ENCODE measurements at places on chromosomes 2 and 18.

DNA sequence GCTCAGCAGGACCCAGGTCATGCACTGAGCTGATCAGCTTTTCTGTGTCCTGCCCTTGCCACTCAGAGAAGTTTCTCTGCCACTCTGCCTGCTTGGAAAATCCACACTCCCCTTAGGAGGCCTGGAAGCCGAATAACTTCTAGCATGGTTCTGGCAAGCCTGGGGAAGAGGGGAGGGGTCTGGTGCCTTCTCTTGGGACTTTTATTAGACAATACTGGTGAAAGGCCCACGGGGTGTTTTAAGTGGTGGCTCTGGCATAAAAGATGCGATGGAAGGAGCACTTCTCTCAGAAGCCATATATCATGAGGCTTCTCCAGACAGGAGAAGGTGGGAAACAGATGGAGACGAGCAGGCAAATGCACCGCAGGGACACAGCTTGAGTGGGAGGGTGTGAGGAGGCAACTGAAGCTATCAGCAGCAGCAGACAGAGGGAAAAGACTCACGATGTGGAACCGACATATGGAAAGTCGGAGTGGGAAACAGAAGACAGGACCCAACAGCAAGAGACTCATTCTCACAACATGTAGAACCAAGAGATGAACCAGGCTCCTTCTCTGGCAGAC, 141.8 kb upstream of the CTNNA2 start:
- no peak for DNase-seq

DNA sequence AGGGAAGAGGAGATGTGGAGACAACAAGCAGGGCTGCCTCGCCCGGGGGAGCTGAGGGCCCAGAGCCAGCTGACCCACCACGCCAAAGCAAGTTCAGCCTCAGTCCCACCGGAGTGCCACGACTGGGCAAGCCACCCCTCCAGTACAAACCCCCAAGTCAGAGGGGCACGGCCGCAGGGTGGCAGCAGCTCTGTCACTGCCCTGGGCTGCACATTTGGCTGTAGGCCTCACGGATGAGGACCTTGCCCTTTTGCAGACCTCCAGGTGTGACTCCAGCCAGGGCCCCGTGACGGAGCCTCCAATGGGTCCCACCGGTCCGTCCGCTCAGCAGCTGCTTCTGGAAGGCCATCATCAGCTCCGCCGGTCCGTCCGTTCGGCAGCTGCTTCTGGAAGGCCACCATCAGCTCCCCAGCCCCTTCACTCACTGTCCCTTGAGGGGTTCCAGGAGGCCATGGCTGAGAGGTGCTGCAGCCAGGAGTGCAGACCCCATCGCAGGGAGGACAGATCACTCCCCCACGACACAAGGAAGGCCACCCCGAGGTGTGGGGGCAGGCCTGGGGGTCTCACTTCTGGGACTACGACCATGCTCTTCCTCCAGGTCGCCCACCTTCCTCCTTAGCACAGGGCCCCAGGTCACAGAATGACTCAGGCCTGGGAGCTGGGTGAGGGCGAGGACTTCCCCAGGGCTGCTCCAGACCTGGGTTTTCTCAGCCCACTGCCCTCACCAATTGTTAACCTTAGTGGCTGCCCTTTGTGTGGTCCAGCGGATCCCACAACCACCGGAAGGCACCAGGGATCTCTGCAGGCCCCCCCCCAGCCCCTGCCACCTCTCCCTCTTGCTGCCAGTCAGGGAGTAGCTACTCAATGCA, 24.6 kb upstream of the STK25 start:
- DNase-seq = no peak

- DNase-seq = no peak
Measured at GRCh38 chr18:78169174-78169864, 810.3 kb upstream of the SALL3 start.

DNA sequence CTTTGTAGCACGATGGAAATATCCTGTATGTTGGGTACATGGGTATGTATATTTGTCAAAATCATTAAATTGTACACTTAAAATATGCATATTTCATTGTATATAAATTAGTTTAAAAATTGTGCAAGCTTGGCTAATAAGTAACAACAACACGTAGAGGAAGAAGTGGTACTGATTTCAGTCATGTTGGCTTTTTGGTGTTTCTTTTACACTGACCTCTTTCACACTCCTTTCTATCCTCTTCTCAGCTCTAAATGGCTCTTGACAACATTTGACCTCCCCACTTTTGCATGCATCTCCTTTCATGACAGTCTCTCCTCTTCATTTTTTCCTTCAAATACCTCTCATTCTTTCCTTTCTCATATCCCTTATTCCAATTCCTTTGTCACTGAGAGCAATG, 801.4 kb upstream of the ZEB2 start:
- no peak for DNase-seq

- no peak for DNase-seq
Measured at GRCh38 chr2:49037197-49037596, 117.1 kb downstream of the FSHR start.

DNA sequence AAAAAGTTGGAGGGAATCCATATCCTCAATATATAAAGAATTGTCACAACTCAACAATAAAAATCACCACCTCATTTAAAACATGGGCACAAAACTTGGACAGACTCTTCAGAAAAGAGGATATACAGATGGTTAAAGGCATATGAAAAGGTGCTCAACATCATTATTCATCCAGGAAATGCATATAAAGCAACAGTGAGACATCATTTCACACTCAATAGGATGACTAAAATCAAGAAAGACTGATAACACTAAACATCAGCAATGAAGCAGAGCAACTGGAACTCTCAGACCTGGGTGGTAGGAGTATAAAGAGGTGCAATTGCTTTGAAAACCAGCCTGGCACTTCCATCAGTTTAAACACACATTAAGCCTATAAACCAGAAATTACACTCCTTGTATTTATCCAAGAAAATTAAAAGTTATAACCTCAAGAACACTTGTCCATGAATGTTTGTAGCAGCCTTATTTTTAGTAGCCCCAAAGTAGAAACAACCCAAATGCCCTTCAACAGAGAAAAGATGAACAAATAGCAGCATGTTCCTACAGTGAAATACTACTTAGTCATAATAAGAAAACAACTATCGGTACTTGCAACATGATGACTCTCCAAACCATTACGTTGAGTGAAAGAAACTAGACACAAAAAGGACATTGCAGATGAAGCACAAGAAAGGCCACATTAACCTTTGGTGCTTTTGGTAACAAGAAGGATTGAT, 79.1 kb upstream of the TANC1 start:
- DNase-seq = no peak

DNA sequence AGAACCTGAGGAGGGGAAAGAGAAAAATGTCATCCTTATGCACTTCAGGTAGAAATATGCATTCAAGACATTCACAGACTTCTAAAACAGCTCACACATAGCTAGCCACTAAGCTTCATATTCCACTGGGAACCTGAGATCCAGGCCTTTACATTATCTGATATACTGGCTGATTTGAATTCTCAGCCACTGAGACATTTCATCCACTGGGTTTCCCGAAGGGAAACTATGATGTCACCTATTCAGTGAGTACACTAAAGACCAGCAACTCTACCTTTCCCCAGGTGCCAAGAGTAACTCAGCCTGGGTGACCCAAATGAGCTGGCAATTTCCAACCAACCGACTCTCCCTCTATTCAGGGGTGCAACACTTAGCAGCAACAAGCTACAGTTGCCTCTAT, 21.7 kb upstream of the SP100 start:
- DNase-seq = no peak

DNA sequence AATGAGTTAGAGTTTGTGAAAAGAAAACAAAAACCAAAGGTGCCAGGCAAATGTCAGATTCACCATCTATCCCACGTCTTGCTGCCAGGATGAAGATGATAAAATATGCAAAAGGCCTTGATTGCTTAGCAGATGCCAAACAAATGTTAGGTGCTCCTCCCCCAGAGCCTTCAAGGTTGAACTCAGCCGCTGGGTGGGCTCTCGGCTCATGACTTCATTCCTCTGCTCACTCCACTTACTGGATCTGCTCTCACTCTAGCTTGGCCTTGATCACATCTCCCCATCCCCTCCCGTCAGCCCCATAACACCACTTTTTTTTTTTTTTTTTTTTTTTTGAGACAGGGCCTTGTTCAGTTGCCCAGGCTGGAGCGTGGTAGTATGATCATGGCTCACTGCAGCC, 38.5 kb downstream of the SH2D6 start:
- no peak for DNase-seq

- DNase-seq = no peak
Measured at GRCh38 chr18:63090334-63090733, 229.2 kb downstream of the BCL2 start.

DNA sequence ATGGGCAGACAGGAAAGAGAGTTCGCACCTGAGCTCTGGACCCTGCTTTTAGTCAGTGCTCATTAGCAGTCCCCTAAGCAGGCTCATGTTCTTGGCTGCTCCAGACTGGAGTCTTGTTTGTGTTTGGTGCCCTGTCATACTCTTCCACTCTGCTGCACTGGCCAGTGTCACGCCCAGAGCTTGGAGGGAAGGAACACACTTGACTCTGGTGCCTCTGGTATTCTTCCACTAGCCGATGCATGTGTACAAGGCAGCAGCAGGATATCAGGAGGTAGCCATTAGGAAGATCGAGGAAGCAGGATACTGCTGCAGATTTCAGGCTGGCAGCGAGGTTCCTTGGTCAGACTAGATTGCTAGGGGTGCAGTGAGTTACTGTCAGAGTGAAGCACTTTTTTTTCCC, 81.4 kb upstream of the B3GNT2 start:
- no peak for DNase-seq

DNA sequence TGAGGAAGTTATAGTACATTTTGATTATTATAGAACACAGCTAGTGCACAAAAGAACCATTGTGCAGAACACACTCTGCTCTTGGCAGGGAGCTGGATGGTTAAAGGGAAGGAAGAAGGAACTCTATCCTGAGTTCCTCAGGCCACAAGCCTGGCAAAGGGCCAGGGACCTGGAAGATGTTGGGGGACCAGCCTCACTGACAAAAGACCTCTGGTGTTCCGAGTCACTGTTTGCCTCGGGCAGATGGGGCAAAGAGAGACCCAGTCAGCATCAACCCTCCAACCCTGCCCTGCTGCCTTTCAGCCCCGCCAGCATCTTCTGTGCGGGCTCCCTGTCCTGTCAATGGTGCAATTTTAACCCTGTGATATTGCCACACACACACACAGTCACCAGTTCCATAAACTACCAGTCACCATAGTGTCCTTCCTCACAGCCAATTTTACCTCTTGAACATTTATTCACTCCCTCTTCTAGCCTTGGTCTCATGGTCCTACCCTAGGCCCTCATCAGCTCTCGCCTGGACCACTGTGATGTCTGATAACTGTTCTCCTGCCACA, 21.9 kb downstream of the NEMP2 start:
- no peak for DNase-seq

GRCh38 chr2:55949613-55950012, 26.0 kb upstream of the EFEMP1 start:
- DNase-seq = no peak

GRCh38 chr2:229330952-229331351, 59.9 kb upstream of the PID1 start:
- no peak for DNase-seq

DNA sequence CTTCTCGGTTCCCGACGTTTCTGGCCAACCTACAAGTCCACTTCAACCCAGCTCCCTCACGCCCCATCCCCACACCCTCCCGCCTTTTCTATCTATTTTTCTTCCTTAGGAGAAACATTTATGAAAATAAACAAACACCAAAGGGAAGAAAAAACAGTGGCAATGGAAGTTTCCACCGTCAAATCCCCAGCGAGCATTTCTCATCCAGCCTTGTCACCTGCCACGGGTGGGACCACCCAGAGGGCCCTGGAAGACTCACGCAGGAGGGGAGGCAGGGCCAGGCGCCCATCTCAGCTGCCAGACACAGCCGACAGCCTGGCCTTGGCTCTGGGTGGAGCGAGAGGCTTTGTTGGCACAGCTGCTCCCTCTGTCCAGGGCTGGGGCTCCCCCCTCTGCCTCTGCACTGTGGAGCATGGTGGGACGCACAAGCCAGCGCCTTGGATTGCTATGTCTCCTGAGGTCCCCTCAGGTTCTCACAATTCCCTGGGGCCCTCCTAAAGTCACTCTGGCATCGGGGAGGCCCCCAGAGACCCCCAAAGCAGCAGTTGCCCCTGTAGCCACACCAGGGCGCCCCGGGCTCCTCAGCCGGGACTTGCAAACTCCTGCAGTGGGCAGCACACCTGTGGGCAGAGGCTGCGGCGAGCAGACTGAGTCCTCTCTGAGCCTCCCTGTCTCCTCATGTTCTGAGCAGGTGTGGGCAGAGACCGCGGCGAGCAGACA, 395.7 kb upstream of the SALL3 start:
- DNase-seq = no peak

GRCh38 chr2:133766164-133766832, 198.0 kb upstream of the NCKAP5 start:
- no peak for DNase-seq

DNA sequence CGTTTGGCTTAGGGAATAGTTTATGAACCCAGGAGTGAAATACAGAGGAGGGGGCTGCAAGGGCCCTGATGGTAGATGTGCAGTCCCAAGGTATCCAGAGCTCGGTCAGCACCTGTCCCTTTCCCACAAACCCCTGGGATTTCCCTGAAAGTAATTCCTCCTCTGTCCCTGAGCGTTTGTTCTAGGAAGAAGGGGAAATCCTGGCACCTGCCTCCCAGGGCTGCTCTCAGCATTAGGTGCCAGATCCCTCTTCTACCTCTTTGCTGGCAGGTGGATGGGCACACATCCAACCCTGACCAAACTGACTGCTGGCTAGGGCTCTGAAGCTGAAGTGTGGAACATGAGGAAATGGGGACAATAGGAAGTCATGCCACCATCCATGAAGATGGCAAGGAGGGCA, 824.0 kb downstream of the SLC4A3 start:
- no peak for DNase-seq

- DNase-seq = no peak
Measured at GRCh38 chr18:65279668-65280305, 471.0 kb upstream of the CDH7 start.

DNA sequence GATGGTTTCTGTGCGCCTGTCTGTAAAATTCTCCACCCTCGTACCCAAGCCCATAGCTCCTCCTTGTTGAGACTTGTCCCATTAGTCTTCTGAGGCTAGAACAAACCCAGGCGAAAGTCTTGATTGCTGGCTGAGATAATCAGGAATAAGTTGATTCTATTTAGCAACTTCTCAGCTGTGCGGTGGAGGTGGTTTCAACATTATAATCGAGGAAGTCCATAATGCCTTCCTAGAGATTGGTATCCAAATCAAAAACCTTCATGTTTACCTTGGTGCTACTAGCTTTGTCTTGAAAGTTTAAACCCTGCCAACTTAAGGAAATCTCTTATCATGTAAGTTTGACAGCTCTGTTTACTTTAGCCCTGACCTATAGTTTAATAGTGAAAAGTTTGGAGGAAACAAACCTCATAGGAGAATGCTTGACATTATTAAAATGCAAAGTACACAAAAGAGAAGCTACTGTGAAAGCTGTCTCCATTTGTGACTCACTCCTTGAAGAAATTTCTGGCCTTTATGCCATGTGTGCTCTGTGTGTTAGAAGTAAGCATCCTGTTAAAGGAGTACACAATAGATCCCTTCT, 36.6 kb upstream of the DSC1 start:
- DNase-seq = no peak
